ENCODE measurements at places on chromosomes 1 and 21.

DNA sequence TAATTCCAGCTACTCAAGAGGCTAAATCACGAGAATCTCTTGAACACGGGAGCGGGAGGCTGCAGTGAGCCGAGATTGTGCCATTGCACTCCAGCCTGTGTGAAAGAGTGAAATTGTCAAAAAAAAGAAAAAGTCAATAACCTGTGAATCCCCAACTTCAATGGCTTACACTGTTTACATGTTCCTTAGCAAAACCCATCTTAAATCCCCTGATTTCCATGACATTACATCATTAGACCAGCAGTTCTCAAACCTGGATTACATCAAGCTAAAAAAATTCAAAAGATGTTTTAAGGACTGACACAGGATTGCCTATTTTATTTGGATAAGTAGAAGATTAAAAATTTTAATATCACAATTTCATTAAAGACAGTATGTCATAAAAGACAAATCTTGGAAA lies 12.4 kb downstream of the GPBP1L1 start:
- no peak for DNase-seq

GRCh38 chr1:10904396-10905358 lies 107.8 kb upstream of the TARDBP start:
- no peak for DNase-seq

DNA sequence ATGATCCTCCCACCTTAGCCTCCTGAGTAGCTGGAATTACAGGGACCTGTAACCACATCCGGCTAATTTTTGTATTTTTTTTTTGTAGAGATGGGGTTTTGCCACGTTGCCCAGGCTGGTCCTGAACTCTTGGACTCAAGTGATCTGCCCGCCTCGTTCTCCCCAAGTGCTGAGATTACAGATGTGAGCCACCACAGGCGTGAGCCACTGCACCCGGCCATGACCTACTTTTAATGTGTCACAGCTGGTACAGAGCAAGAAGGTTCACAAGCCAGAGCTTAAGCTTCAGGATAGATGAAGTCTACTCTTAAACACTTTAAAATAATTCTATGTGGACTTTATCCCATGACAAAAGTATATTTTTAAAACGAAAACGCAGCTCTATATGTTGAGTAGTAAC lies 23.6 kb downstream of the ACBD3 start:
- no peak for DNase-seq

GRCh38 chr21:15355066-15355465 lies 290.3 kb upstream of the NRIP1 start:
- DNase-seq: no peak

Data from GM13977 (cell line).